GM13976 (cell line): ENCODE measurements at places on chromosomes 2 and 18.

DNA sequence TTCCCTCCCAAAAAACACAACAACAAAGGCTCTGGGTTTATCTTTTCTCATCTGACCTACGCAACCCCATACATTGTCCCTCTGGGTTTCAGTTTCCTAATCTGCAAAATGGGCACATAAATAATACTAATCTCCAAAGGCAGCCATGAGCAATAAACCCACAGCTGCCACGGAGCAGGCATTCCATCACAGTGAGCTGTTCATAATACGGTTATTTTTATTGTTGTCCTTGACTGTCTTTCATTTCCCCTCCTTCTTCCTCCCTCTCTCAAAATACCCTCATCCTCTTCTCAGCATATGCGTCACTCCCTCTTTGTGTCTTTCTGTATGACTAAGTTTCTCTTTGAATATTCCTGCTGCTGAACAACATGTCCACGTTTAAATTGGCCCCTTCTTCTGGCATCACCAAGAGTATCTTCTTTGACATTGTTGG lies 129.8 kb upstream of the CAB39 start:
- peak; percentile 77 for DNase-seq

- no peak for DNase-seq
Measured at GRCh38 chr2:37085731-37086147, 1.4 kb downstream of the GPATCH11 start.

GRCh38 chr2:74560591-74560990 lies 6.1 kb downstream of the DOK1 start:
- DNase-seq = no peak

GRCh38 chr2:194725169-194725568 lies 931.9 kb upstream of the SLC39A10 start:
- no peak for DNase-seq

DNA sequence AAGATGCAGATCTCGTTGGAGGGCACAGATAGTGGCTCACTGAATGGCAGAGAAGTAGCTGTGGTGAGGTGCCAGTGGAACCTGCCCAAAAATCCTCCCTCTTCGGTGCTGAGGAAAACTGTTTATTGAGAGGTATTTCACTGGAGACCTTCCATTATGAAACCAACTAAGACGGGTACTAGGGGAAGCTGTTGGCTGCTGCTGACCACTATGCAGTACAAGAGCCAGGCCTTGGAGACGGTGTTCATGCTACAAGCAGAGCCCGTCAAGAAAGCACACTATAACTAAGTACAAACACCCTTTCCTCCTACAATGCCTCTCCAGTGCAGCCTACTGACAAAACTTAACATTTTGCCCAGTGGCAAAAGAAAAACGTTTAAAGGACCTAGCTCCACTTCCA lies 4.6 kb downstream of the ARL5A start:
- DNase-seq = no peak

- DNase-seq = peak; percentile 46
Measured at GRCh38 chr2:176814740-176815367, 397.7 kb upstream of the HNRNPA3 start.

GRCh38 chr2:214699236-214699635 lies 110.2 kb downstream of the BARD1 start:
- no peak for DNase-seq

DNA sequence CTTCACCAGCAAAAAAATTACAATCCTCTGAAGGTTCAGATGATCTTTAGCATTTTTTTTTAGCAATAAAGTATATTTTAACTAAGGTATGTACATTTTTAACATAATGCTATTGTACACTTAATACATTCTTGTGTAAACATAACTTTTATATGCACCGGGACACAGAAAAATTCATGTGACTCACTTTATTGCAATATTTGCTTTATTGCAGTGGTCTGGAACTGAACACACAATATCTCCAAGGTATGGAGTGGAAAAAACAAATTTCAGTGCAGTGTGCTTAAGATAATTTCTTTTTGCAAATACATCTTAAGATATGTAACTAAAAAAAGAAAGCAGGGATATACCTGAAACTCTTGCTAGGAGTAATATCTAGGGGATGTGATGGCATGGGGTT lies 5.1 kb upstream of the TWSG1 start:
- DNase-seq = no peak

- no peak for DNase-seq
Measured at GRCh38 chr2:24307961-24308360, 52.4 kb downstream of the ITSN2 start.

DNA sequence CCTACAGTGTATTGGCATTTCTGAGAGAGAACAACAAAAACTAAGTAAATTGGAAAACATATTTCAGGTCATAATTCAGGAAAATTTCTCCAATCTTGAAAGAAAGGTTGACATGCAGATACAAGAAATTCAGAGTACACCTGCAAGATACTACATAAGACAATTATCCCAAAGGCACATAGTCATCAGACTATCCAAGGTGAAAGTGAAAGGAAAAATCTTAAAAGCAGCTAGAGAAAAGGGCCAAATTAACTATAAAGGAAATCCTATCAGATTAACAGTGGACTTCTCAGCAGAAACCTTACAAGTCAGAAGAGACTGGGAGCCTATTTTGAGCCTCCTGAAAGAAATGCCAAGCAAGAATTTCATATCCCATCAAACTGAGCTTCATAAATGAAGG lies 449.0 kb upstream of the MMADHC start:
- no peak for DNase-seq

- no peak for DNase-seq
Measured at GRCh38 chr2:64632835-64633819, 20.6 kb downstream of the SERTAD2 start.

GRCh38 chr2:149155988-149156387 lies 117.5 kb downstream of the LYPD6B start:
- no peak for DNase-seq

DNA sequence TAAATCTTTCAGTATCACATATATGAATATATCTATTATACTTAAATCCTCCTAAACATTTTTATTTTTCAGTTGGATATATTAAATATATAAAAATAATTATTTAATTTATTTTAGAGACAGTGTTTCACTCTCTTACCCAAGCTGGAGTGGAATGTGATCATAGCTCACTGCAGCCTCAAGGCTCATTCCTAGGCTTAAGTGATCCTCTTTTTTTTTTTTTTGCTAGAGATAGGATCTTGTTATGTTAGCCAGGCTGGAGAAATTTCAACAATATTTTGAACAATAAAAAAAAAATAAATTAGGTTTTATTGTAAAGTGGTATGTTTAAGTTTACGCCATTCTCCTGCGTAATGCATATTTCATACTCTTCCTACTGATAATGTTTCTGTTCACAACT lies 4.2 kb downstream of the SPAST start:
- DNase-seq = no peak

- no peak for DNase-seq
Measured at GRCh38 chr2:4967206-4967605, 725.0 kb upstream of the SOX11 start.
